ENCODE measurements at places on chromosomes 1 and 21. TPM values are rescaled to one million over a fixed set of nuclear protein-coding genes. Genes with fewer than 3 reads are reported as not detected.

SUSD4 gene
- 16.7 TPM for total RNA-seq

ESPN gene
- total RNA-seq, result not detected

PIAS3 gene
- 14.1 TPM for total RNA-seq

TRIM17 gene
- not detected for total RNA-seq

KRTAP10-7 gene
- total RNA-seq, result not detected

S100A7A gene
- total RNA-seq, result not detected

FCRL4 gene
- not detected for total RNA-seq

DNA sequence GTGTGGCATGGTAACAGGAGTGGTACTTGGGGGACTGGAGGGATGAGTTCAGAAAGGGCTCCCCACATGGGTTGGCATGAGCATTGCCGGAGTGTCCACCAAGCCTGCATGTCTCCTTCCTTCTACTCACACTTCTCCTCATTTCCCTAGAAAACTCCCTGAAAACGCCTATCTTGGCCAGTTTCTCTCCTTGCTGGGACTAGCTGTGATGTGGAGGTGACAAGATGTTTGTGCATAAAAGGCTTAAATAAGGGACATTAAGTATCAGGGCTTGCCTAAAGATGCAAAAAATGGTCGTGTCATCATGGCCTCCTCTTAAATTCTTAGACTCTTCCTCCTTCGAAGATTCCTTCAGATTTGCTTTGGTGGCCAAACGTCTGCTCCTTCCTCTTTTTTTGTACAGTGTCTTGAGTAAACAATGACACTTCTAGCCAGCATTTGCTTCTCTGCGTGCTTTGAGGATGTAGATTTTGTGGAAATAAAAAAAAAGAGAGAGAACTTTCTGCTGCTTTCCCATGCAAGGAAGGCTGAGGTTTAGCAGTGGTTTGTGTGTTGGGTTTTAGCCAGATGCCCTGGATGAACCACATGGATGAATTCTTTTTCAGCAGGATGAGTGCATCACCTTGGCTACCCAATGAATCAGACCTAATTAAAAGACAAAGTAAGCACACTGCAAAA, 239.1 kb upstream of the IRF2BP2 start:
- DNase-seq, result no peak

DNA sequence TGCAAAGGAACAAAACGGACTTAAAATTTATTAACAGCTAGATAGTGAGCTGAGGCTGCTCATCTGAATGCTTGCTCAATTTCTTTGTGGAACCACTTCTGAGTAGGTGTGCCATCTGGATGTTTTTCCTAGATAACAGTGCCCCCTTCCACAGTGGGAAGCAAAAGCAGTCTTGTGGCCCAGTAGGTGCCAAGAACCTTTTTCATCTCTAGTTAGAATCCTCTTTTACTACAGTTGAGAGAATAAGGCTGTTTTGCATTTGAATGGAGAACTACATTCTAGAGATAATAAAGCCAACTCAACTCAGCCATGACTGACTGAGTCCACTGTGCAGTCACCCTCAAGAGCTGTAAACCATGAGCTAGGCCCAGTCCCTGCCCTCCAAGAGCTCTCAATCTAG, 13.3 kb downstream of the F3 start:
- no peak for DNase-seq

DNA sequence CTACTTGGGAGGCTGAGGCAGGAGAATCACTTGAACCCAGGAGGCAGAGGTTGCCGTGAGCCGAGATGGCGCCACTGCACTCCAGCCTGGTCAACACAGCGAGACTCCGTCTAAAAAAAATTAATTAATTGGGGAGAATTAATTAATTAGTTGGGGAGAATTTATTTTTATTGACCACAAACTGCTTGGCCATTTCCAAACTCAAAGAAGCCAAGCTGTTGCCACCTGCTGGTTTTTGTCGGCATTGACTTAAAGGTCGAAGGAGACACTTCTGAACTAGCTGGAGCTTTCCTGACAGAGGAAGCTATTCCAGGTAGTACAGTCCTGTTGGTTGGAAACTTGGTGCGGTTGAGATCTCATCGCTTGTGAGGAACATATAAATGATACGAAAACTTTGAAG, 13.1 kb downstream of the MAP1LC3C start:
- no peak for DNase-seq

DNA sequence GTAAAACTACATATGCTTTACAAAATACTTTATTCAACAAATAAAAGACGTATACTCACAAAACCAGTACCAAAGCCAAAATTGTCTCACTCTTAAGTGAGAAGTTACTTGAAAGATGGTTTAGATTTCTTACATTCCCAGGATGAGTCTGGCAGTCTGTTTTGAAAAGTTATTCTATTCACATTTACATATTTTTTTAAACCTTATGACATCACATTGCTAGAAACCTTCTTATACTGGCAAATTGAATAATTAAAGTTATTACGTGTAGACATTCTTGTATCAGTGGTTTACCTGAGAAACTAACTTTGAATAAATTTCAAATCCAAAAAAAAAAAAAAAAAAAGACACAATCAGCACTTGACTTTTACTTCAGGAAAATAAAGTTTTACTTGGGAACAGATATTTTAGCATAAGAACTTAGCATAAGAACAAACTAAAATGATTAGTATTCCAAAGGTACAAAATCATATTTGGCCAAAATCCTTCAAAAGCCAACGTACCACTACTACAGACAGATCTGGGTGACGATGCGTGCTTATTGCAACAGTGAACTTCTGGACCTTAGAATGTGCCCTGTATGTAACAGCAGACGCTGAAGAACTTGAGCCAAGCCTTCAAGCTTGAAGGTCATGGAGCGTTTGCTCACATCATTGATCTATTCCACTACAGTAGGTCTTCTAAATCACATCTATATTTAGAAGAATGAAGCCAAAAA, 2.5 kb downstream of the CDC42BPA start:
- DNase-seq, result no peak

GRCh38 chr1:99017655-99018054, 13.0 kb upstream of the PLPPR5 start:
- no peak for DNase-seq

GRCh38 chr1:8747879-8748825, 69.3 kb downstream of the RERE start:
- no peak for DNase-seq

GRCh38 chr1:15837931-15838330, 9.6 kb upstream of the SPEN start:
- DNase-seq, result no peak

DNA sequence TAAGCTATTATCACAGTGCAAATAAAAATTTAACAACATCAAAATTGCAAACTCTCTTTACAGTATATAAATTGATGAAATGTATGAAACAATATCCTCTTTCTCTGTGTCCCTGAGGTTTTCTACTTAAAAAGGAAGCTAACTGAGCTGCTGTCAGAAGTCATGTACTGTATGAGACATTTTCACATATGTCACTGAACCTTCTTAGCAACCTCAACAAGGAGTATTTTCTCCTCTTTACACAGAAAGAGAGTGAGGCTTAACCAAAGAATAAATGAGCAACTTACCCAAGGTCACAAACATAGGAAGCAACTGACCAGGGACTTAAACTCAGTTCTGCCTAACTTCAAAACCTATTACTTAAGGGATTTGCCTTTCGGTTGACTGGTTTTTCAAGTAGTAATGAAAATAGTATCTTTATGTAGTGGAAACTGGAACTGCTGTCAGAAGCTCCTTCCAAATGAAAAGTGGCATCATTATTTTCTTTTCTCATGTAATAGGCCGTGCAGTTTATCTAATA, 288.9 kb downstream of the LRRIQ3 start:
- no peak for DNase-seq

- DNase-seq, result peak; percentile 37
Observed at GRCh38 chr1:227558732-227559262, 4.6 kb upstream of the ZNF678 start.

- no peak for DNase-seq
Observed at GRCh38 chr1:12527564-12527963, 90.4 kb downstream of the DHRS3 start.

- no peak for DNase-seq
Observed at GRCh38 chr1:162383516-162383915, 2.0 kb downstream of the C1orf226 start.

- no peak for DNase-seq
Observed at GRCh38 chr21:45164838-45165237, 90.5 kb downstream of the ADARB1 start.

GRCh38 chr1:156970017-156970416, 49.6 kb downstream of the LRRC71 start:
- DNase-seq, result no peak

DNA sequence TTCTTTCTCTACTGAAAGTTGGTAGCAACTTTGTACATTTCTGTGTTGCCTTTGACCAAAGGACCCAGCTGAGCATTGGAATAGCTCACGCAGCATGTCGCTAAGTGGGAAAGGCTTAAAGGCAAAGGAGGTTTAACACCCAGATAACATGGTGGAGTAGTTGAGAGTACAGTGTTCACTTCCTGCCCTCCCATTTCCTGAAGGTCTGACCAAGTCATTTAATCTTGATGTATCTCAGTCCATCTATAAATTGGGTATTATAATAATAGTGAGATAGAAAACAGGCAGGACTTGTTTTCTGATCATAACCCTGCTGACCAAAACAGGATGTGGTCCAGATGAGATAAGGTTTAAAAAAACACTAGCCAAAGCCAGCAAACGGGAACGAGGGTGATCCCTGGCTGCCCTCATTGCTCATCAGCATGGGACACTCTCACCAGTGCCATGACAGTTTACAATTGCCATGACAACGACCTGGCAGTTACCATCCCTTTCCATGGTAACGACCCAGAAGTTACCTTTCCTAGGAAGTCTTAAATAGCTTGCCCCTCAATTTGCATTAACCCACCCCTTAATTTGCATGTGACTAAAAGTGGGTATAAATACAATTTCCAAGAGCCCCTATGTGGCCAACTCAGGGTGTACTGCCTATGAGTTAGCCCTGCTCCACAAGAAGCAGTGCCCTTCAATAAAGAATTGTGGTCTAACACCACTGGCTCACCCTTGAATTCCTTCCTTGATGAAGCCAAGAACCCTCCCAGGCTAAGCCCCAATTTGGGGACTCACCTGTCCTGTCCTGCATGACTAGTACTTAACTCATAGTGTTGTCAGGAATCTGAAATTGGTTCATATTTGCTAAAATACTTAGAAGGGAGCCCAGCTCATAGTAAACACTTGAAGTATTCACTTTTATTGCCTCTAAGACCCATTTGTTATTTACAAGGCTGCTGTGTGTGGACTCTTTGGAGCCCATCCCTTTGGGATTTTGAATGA, 28.4 kb upstream of the FHAD1 start:
- no peak for DNase-seq

GRCh38 chr1:9814619-9815018, 9.1 kb downstream of the CLSTN1 start:
- DNase-seq, result no peak

GRCh38 chr1:179365342-179366092, at the start of gene AXDND1:
TSS of gene AXDND1 (plus strand) at chr1:179365971. CDS start at chr1:179366510, 539 bp downstream.
- DNase-seq, result peak; percentile 67

GRCh38 chr1:115337633-115338456, at the start of gene NGF:
TSS of gene NGF (minus strand) at chr1:115338249. CDS start at chr1:115286795, 51,454 bp downstream.
- no peak for DNase-seq

DNA sequence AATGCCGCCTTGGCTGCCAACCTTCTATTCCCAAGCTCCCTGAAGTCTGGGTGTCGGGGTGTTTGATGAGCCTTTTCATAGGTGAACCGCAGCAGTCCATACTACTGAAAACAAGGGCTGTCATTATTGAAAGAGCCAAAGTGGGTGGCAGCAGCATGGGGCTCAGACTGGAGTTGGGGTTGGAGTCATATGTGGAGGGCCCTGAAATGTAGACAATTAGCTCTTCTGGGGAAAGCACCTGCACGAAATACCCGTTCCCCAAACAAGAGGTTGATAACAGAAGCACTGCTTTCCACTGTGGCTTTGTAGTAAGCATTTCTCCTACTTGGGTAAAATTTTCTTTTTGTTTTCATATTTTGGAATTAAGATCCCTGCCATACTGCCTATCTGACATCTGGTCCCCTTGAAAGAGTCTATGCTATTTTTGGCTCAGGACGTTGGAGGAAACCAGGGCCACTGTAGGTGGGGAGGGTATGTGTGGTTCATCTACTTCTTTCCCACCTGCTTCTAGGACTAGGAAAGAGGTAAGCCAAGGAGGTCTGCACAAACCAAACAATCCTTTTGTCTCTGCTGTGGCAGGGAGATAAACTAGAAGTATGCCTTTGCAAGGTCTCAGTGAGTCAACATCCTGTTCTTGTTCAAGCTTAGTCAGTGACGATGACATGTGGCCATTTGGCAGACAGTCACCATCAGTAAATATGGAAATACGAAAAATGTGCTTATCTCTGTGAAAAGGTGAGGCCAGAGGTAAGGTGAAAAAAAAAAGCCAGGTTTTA, 197.0 kb upstream of the UBE2U start:
- no peak for DNase-seq

- no peak for DNase-seq
Observed at GRCh38 chr1:23395154-23395724, 25.6 kb upstream of the ZNF436 start.

DNA sequence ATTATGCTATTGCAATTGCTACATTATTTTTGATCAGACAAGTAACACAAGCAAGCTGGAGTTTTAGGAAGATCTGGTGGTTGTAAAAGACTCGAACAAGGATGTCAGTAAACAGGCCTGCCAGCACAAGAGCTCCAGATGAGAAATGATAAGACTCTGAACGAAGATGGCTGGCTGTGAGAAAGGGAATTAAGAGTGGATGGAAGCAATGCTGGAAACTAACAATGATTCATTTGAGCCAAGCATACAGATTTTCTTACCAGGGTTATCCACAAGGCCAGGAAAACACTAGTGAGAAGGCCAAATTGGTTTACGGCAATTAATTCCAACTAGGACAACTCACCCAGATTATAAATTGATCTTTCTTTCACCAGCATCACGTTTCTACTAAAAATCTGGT, 54.2 kb downstream of the NRIP1 start:
- no peak for DNase-seq

DNA sequence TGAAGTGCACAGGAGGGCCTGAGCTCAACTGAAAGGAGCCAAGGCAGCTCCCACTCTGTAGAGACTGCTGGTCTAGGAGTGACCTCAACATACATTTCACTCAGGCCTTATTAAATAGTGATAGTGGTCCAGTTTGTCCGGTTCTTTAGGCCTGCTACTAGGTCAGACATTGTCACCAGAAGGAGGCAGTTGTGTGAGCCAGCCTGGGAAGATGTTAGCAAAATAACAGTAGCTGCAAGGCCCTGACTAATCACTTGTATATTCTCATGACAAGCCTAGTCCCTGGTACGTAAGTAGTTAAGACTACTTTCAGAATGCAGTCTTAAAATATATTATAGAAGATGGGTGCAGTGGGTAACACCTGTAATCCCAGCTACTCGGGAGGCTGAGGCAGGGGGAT, 264.0 kb upstream of the CAMK1G start:
- no peak for DNase-seq

- peak; percentile 95 for DNase-seq
Observed at GRCh38 chr1:151832318-151832980, 847 bp upstream of the RORC start.
